ENCODE measurements at places on chromosomes 1 and 21. TPM values are rescaled to one million over a fixed set of nuclear protein-coding genes. Genes with fewer than 3 reads are reported as not detected.

DNA sequence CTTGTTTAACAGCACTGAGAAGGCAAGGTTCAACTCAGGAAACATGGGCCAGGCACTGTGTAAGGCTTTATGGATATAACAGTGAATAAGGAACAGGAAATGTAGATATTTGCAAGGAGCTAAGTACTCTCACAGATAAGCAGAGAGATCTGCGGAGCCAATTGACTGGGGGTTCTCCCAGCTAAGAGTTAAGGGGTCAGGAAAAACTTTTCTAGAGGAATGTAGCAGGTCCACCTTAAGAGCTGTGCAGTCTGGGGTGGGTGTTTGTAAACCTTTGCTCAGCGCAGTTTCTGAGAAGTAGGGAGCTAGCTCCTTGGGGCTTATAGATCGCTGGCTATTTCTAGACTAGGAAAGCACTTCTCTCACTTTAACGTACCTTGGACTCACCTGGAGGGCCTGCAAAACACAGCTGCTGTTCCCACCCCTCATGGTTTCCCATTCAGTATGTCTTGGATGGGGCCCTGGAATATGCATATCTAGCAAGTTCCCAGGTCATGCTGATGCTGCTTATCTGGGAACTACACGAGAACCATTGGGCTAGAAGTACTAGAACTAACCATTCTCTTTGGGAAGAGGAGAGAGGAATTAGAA, 51.7 kb downstream of the TLCD4 start:
- no peaks in the 10 kb centered on the region for H3K36me3 ChIP-seq
- no peak overlapping the region for H3K27ac ChIP-seq
- H3K27me3 ChIP-seq = peaks cover 2% of the 10 kb centered on the region
- DNase-seq = no peak

GRCh38 chr21:22889445-22889844, 1891.2 kb downstream of the NCAM2 start:
- H3K36me3 ChIP-seq = no peaks in the 10 kb centered on the region
- no peaks in the 10 kb centered on the region for H3K4me1 ChIP-seq
- H3K27me3 ChIP-seq = no peaks in the 10 kb centered on the region
- DNase-seq = no peak

- peaks cover 1% of the 10 kb centered on the region for H3K4me1 ChIP-seq
- no peaks in the 10 kb centered on the region for H3K27me3 ChIP-seq
- DNase-seq = peak; percentile 27
- no peak overlapping the region for H3K4me3 ChIP-seq
- H3K27ac ChIP-seq = no peak overlapping the region
Measured at GRCh38 chr1:205061227-205061626, 18.2 kb downstream of the CNTN2 start.

GRCh38 chr1:61362351-61362750, 280.0 kb downstream of the NFIA start:
- no peak for DNase-seq
- H3K4me1 ChIP-seq = no peaks in the 10 kb centered on the region
- H3K27me3 ChIP-seq = no peaks in the 10 kb centered on the region
- H3K36me3 ChIP-seq = no peaks in the 10 kb centered on the region

DNA sequence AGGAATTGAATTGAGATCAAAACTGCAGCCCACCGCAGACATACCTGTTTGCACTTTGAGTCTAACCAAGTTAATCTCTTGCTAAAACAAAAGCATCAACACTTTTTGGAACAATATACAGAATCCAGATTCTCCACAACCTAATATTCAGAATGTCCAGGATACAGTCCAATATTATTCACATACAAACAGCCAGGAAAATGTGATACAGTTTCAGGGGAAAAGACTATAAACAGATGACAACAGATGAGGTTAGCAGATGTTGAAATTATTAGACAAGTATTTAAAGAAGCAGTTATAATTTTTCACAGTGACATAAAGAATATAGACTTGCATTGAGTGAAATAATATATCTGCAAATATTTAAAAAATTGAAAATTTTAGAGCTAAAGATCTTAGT, 678.1 kb upstream of the CXADR start:
- H3K27me3 ChIP-seq = no peaks in the 10 kb centered on the region
- no peak overlapping the region for H3K27ac ChIP-seq
- no peaks in the 10 kb centered on the region for H3K36me3 ChIP-seq
- no peak overlapping the region for H3K4me3 ChIP-seq
- DNase-seq = no peak
- no peaks in the 10 kb centered on the region for H3K4me1 ChIP-seq

- H3K27ac ChIP-seq = peak overlapping the region; percentile 83
- H3K36me3 ChIP-seq = peaks cover 13% of the 10 kb centered on the region
- peaks cover 53% of the 10 kb centered on the region for H3K4me1 ChIP-seq
Measured at GRCh38 chr1:225426395-225427234, 1.2 kb downstream of the LBR start.

DNAJC11 gene
- total RNA-seq = 44.6 TPM

UBXN10 gene
- 0.23 TPM for total RNA-seq

TACSTD2 gene
- not detected for total RNA-seq

EPHB2 gene
- 0.25 TPM for total RNA-seq

Measured in activated naive CD8-positive, alpha-beta T cell treated with anti-CD3 and anti-CD28 coated beads, Interleukin-2, amount 10 ng/mL, durations not matched to agents 7 days and 5 days (primary cell).